ENCODE measurements at places on chromosomes 16 and 17.

GRCh38 chr17:79690988-79691836 is 39.5 kb upstream of the ENPP7 start:
- DNase-seq, result no peak

DNA sequence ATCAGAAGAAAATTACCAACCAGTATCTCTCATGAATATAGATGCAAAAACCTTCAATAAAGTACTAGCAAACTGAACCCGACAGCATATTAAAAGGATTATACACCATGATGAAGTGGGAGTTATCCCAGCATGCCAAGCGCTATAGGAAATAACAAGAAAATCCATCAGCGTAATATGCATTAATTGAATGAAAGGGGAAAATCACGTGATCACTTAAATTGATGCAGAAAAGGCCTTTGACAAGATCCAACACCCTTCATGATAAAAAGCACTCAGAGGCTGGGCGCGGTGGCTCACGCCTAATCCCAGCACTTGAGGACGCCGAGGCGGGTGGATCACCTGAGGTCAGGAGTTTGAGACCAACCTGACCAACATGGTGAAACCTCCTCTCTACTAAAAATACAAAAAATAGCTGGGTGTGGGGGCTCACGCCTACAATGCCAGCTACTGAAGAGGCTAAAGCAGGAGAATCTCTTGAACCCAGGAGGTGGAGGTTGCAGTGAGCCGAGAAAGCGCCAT is 4.8 kb downstream of the CTRB2 start:
- DNase-seq, result no peak

DNA sequence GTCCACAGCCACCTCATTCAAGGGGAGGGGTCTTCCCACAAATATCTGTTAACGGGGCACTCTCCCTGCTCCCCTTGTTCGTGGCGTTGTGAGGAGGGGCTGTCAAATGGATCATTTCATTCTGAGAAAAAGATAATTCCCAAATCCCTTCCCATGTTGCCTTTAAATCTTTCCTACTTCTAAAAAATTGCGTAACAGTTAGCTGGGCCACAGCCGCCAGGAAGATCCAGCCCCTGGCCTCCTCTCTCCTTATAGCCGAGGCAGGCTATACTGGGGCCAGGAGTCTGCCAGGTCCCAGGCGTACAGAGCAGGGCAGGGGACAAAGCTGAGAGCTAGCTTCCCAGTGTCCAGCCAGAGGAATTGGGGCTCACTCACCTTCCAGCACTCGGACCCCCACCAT is 430 bp downstream of the C16orf89 start:
- DNase-seq, result no peak

DNA sequence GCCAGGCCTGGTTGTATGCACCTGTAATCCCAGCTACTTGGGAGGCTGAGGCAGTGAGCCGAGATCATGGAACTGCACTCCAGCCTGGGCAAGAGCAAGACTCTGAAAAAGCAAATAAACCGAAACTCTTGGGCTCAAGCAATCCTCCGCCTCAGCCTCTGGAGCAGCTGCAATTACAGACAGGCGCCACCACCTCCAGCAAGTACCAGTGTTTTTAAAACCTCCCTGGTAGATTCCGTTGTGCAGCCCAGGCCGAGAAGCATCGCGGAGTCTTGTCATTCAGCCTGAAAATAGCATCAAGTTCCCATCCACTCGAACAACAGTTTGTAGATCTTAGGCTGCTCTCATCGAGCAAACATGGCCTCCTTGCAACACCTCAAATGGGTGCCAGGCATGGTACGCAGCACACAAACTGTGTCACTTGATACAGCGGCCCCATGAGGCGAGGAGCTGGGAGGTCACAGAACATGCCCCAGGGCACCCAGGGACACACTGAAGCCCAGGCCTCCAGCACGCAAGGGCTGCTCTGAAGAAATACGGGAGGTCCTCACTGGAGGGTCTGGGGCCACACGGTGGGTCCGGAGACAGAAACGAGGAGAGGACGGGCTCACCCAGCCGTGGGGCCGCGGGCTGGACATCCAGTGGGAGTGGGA is 18.1 kb downstream of the TMC6 start:
- DNase-seq, result no peak

DNA sequence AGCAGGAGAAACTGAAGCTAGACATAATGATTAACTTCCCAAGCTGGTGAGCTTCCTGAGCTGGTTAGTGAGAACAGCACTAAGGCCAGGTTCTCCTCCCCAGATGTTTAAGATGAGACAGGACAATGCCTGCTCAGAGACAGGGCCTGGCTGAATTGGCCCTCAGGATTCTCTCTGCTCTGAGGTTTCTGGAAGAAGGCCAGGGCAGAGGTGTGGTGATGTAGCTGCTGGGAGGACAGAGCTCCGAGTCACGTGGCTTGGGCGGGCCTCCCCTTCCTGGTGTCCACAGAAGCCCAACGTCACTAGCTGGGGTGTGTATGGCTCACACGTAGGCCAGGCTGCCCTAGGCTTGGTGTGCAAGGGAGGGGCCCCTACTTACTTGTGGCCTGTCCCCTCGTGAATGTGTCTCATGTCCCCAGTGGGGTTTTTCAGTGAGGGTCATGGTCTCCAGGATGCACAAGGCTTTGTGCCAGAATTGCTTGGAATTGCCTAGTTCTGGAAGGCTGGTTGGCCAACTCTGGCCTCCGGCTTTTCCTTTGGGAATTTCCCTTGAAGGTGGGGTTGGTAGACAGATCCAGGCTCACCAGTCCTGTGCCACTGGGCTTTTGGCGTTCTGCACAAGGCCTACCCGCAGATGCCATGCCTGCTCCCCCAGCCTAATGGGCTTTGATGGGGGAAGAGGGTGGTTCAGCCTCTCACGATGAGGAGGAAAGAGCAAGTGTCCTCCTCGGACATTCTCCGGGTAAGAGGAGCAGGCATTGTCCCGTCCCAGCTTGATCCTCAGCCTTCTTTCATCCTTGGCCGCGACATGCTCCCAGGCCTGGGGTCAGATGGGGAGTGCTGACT is 3.4 kb downstream of the NOD2 start:
- peak; percentile 87 for DNase-seq

- no peak for DNase-seq
Observed at GRCh38 chr17:14318109-14318917, 17.4 kb downstream of the HS3ST3B1 start.

DNA sequence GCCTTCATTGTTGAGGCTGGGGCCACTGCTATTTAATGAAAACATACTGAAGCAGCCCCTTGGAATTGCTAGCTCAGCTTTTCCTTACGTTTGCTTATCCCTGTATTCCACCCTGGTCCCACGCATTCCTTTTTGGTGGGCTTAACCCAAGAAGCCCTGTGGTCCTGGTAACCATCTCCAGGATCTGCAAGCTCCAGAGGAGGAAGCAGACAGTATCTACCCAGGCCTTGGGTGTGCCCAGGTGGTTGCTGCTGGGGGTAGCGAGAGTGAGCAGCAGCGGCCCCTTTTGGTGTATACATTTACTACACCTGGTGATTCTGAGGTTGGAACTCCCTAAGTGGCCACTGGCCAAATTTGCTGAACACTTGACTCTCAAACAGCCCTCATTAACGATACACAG is 97.7 kb downstream of the CBLN1 start:
- DNase-seq, result no peak

DNA sequence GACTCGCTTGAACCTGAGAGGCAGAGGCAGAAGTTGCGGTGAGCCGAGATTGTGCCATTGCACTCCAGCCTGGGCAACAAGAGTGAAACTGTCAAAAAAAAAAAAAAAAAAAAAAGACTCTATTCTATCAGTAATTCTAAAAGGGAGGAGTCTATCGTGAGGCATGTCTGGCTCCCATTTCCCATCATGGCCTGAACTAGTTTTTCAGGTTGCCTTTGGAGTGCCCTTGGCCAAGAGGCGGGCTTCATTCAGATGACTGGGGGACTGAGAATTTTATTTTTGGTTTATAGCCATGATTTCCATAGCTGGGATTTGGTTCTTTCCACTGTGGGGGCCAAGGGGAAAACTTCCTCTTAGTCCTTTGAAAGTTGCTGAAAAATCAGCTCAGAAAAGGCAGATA is 3.5 kb upstream of the SNX29 start:
- DNase-seq, result no peak

DNA sequence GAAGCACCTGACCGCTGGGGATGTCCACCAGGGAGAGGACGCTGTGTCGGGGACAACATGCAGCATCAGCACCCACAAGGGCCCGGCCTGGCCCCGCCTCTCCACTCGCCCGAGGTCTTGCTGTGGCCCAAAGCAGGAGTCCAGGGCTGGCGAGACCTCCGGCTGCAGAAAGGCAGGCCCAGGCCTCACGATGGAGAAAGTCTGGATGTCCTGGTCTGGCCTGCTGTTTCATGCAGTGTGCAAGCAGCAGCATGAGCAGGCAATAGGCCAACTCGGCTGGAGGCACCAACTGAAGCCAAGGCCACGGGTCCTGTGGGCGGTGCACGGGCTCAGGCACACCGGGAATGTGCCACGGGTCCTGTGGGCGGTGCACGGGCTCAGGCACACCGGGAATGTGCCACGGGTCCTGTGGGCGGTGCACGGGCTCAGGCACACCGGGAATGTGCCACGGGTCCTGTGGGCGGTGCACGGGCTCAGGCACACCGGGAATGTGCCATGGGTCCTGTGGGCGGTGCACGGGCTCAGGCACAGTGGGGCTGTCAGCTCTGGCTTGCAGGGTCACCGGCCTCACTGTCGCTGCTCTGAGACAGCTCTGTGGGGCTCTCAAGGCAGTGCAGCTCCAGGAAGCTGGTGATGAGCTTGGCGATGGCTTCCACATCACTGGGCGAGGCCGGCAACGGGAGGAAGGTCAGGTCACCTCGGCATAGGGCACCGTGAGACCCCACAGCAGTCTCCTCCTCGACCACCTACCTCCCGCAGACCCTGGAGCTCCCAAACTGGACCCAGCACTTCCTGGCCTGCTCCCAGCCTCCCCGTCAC is 6.9 kb downstream of the CYBC1 start:
- no peak for DNase-seq

- DNase-seq, result no peak
Observed at GRCh38 chr17:50947782-50948543, 81.8 kb upstream of the TOB1 start.

DNA sequence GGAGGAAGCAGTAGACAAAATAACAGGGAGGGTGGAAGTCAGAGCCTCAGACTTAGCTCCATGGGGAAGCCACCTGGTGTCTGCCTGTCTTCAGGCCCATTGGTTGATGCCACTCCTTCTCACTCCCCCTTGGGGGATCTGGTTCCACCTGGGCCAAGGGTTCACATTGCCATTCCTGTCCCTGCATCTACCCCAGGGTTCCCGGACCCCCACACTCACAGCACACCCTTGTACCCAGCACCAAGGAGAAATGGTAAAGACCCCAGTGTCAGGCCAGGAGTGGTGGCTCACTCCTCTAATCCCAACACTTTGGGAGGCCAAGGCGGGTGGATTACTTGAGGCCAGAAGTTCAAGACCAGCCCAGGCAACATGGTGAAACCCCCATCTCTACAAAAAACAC is 1.0 kb upstream of the CA7 start:
- no peak for DNase-seq

GRCh38 chr17:1498233-1498632 is 5.7 kb upstream of the MYO1C start:
- no peak for DNase-seq

GRCh38 chr16:1133271-1133670 is 19.6 kb upstream of the CACNA1H start:
- no peak for DNase-seq

- DNase-seq, result no peak
Observed at GRCh38 chr16:82715833-82716232, 89.1 kb downstream of the CDH13 start.

GRCh38 chr17:29560316-29560715 is 6.5 kb downstream of the ABHD15 start:
- no peak for DNase-seq

GRCh38 chr16:50369133-50369804 is 481 bp upstream of the BRD7 start:
- peak; percentile 26 for DNase-seq

DNA sequence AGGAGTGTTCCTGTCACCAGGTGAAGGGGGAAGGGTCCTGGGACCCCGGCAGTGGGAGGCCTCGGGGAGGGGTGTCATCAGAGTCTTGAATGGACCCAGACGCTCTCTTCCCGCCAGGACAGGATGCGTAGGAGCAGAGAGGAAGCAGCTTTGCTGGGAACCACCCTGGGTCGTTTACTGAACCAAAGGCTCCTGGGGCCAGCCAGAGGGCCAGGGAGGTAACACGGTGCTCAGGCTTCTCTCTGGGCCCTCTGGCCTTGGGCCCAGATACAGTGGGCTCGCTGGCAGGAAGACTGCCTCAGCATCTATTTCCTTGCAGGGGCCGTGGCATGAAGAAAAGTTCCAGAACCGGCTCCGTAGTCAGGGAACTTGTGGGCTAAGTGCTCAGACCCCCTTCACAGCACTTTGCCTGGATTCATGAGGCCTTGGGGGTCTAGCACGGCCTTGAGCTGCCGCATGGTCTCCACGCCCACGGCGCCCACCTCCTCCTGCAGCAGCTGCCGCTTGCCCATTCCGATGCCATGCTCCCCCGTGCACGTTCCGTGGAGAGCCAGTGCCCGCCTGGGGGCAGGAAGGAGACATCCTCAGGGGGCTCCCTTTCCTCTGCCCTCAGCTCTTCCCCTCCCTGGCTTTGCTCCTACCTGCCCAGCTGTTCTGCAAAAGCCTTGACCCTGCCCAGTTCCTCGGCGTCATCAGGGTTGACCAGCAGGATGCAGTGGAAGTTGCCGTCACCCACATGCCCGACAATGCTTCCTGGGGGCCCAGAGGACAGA is 4.4 kb downstream of the LDHD start:
- DNase-seq, result no peak

DNA sequence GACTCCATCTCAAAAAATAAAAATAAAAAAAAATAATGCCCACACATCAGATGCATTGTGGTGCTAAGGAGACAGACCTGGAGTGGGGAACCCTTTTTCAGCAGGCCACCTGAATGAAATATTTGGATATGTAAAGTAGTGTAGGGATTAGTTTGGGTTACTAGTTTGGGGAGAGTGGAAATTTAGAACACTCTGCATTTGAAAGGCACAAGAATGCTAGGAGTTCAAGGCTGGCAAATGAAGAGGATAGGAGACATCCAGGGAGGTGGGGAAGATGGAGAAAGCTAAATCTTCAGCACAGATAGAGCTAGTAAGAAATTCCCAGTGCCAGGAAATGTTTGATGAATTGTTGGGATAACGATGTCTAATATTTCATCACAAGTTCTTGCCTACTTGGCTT is 298.3 kb upstream of the ERCC4 start:
- no peak for DNase-seq

- no peak for DNase-seq
Observed at GRCh38 chr17:20045476-20045875, 36.3 kb downstream of the SPECC1 start.

DNA sequence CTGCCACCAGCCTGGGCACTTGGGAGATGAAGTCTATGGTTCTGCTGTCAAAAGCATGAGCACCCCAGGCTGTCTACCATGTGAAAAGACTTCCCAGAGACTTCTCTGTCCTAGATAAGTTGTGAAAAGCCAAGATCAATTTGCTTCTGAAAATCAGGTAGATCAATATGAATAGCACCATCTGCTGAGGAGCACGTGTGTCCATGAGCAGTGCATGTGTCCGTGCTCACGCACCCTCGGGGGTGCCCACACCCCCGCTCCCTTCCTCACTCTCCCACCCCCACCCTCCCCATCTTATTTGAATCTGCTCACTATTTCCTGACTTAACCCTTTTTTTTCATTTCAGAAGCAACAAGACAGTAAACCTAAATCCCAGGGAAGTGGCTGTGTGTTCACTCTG is 238.3 kb upstream of the SDK2 start:
- no peak for DNase-seq

GRCh38 chr17:81251094-81251708 is 12.1 kb downstream of the NDUFAF8 start:
- no peak for DNase-seq

GRCh38 chr16:3458278-3458851 is 14.9 kb downstream of the NAA60 start:
- no peak for DNase-seq

Data from CD4-positive, alpha-beta T cell treated with Interferon alpha-2 for 1 hour (primary cell).